ENCODE measurements at places on chromosomes 12 and 14.

DNA sequence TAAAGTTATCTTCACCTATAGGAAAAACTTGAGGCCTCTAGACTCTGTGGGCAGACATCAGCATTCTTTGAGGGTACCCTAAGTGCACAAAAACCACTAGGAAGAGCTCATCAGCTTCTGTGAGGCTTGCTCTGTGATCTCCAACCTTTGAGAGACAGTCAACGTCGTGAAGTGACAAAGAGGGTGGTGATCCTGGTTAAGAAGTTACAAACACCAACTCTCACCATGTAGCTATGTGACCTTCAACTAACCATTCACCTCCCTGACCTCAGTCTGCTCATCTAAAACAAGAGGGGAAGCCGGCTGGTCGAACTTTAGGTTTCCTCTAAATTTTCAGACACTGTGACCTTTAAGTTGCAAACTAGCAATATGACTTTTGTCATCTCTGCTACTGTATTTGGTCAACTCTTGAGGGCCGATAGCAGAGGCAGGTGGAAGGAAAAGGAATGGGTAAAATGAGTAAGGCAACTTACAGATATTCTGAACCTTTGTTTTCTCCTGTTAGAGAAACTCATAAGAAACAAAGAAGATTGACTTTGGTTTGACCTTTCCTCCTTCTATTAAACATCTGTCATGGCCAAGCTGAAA is 103.2 kb upstream of the PARP11 start:
- no peak for DNase-seq

GRCh38 chr12:18207266-18207665 is 54.1 kb upstream of the PIK3C2G start:
- no peak for DNase-seq

GRCh38 chr14:88411039-88411438 is 25.6 kb downstream of the SPATA7 start:
- DNase-seq, result no peak

- no peak for DNase-seq
Measured at GRCh38 chr14:94827711-94828447, 58.0 kb upstream of the GSC start.

- no peak for DNase-seq
Measured at GRCh38 chr12:95836185-95836609, 22.6 kb upstream of the SNRPF start.
